ENCODE measurements at places on chromosomes 6 and 20.
A peak's percentile ranks its signal among the peaks of the same experiment; 100 is the strongest.

GRCh38 chr6:78153976-78154375 lies 501.1 kb downstream of the MEI4 start:
- no peak for DNase-seq

GRCh38 chr20:47496118-47496517 lies 5.6 kb upstream of the NCOA3 start:
- DNase-seq = no peak

DNA sequence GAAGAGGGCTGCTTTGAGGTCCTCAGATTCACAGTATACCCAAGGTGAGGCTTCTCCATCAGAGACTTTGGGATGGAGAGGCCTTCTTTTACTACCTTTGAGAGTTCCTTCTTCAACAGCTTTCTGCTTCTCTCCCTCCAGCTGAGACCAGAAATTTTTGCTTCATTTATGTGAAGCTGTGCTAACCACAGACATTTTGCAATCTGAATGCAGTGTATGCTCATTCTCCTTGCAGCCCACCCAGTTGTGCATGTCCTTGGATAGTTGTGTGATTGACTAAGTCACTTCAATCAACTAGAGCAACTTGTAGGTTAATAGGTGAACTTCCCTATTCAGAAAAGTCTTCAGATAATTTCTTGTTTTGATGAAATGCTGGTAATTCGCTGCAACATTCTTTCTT lies 20.1 kb downstream of the DCBLD1 start:
- no peak for DNase-seq

- DNase-seq = no peak
Measured at GRCh38 chr20:54356801-54357200, 118.6 kb upstream of the DOK5 start.

DNA sequence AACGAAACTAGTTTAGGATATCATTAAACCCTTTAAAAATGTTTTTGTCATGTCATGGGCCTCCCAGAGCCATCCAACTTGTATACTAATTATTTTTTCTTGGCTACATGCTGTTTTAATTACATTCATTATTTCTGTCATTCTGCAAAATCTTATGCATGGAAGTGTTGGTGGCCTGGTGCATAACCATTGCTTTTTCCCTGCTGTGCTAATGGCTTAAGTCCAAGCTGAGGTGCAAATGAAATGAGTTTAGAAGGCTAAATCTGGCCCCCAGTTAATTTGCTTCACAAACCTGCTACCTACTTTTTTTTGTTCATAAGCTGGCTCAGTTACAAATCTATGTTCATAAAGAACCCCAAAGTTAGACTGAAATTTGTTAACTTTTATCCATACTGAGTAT lies 1249.9 kb downstream of the EPHA7 start:
- DNase-seq = no peak

GRCh38 chr6:62283796-62284411 lies 2.1 kb downstream of the KHDRBS2 start:
- no peak for DNase-seq

- DNase-seq = no peak
Measured at GRCh38 chr20:59598625-59599310, 5.6 kb upstream of the PHACTR3 start.

- no peak for DNase-seq
Measured at GRCh38 chr6:100258752-100259151, 206.0 kb downstream of the SIM1 start.

- no peak for DNase-seq
Measured at GRCh38 chr20:2575682-2576081, 39.3 kb downstream of the TMC2 start.

DNA sequence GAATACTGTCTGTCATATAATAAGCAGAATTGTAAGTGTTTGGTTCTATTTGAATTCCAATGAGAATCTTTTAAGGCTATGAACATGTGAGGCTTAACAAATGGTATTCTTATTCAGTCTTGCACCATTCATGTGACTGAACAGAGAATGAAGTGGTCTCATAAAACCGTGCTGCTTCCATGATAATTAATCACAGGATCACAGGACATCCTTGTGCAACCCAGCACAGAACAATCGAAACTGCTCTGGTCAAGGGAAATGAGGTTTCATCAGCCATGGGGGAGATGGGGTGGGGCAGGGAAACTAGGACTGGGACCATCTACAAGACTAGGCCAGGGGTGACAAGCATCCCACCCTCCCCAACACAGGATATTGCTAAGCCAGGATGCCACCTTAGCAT lies 6.0 kb downstream of the PPIL6 start:
- no peak for DNase-seq

DNA sequence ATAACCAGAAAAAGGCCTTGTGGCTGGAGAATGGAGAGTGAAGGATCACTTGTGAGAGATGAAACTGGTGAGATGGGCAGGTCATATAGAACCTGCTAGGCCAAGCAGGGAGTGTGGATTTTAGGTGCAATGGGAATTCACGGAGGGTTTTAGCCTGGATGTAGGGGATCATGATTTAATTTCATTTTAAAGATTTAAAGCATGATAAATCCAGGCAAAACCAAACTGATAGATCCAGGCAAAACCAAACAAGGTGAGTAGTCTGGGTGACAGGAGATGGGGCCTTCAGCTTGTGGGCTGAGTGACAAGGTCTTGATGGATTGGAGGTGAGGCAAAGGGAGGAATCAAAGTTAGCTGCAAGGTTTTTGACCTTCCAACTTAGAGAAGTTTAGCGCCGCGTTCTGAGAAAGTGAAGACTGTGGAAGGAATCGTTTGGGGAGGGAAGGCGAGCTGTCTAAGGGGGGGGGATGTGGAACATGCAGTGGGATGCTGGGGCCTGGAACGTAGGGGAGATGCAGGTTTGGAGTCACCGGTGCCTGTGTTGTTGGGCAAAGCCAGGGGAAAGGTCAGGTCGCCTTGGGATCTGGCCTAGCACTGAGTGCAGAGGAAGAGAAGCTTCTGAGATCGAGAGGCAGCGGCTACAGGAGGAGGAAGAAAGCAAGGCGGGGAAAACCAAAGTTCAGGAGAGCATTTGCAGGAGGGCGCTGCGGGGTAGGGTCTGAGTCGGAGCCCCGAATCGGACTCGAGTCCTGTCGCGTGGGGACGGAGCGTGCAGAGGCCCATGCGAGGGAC lies 1.3 kb upstream of the PLCG1 start:
- DNase-seq = no peak

GRCh38 chr6:116672306-116672705 lies 3.7 kb upstream of the ZUP1 start:
- no peak for DNase-seq

GRCh38 chr6:144696610-144697368 lies 411.7 kb downstream of the UTRN start:
- no peak for DNase-seq

GRCh38 chr6:168934660-168935627 lies 318.7 kb downstream of the THBS2 start:
- no peak for DNase-seq

- no peak for DNase-seq
Measured at GRCh38 chr6:95578106-95578410, 723 bp downstream of the MANEA start.

- DNase-seq = no peak
Measured at GRCh38 chr6:3390698-3391097, 66.2 kb downstream of the SLC22A23 start.

DNA sequence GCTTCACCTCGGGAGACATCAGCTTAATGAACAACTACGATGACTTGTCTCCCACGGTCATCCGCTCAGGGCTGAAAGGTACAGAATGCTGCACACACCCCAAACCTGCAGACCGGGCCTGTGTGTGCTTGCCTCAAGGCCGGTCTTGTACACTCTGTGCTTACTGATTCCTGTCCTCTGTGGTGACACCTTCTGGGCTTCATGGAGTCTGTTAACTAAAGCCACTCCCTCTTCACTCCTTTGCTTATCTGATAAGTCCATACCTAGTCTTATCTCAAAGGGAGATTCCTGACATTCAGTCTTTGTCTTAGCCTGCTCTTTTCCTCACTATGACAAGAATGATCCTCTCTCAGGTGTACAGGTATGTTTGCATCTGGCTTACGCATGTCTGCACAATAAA lies 107.7 kb upstream of the TMEM181 start:
- DNase-seq = no peak

GRCh38 chr6:117226778-117227177 lies 38.6 kb upstream of the VGLL2 start:
- DNase-seq = no peak

GRCh38 chr20:57893366-57893999 lies 183.7 kb upstream of the PMEPA1 start:
- no peak for DNase-seq

- DNase-seq = no peak
Measured at GRCh38 chr6:3345836-3346235, 87.1 kb downstream of the PSMG4 start.

GRCh38 chr20:37151529-37151928 lies 27.6 kb upstream of the RPN2 start:
- no peak for DNase-seq

DNA sequence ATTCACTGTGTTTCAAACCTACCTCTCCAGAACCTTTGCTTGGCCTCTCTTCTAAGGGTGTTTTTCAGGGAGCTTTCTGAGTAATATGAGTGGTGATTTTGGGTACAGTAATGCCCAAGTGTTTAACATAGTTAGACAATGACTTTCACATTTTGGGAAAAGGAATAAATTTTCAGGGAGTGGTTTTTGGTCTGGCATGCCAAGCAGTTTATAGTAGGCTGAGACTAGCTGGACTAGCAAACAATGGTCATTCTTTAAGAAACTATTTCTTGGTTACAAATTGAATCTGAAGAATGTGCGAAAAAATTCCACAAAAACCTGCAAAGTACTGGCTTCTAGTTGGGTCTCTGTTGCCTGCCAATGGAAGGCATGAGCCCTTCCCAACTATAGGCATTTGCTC lies 15.4 kb downstream of the FNDC1 start:
- no peak for DNase-seq

GRCh38 chr6:14095437-14095836 lies 22.1 kb upstream of the CD83 start:
- no peak for DNase-seq

DNA sequence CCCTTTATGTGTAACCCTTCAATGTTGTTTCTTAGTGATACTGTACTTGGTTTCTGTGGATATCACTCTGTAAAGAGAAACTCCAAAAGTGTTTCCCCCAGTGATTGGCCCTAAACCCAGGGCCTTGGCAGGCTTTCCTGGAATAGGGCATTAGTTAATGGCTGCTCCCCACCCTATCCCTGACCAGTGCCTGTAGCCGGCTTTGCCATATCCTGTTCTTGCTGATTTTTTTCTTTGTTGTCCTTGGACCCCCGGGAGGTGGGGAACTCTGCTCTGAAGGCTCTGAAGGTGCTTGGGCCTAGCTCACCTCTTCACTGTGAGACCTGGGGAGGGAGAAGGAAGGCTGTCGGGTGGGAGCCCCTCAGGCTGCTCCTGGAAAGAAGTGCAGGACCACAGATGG lies 120.1 kb downstream of the TCP11 start:
- DNase-seq = no peak

DNA sequence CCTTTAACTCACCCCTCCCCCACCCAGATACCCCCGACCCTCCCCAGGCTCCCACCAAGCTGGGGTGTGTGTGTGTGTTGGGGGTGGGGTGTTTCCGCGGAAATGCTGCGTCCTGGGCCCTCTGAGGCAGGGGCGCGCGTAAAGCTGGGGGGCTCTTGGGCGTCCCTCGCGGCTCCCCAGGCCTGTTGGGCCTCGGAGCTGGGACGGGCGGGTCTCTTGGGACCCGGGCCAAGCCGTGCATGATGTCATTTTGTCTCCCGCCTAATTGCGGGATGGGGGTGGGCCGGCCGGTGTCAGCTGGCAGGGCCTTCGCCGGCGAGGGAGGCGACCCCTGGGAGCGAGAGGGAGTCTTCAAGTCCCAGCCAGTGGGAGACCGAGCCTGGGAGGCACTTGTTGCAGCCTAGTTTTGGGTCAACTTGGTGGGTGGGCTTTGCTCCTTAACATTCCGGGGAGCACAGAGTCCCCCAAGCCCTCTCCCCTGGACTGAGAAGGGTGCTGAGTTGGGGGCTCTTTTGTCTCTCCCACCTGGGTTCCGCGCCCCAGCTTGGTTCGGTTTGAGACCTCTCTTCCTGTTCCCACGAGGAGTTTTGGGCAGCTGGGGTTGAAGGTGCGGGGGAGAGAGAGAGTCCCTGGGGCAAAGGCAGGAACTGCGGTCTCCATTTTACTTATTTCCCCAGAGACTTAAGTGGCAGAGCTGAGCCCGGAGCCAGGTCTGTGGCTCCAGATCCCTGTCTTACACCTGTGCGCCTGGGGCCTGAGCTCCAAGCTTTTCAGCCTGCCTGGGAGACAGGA lies 623 bp downstream of the MYBL2 start:
- DNase-seq = no peak

GRCh38 chr6:12572896-12573827 lies 143.4 kb upstream of the PHACTR1 start:
- DNase-seq = no peak

GRCh38 chr6:28489366-28490204 lies 26.0 kb downstream of the GPX6 start:
- peak; percentile 75 for DNase-seq

- no peak for DNase-seq
Measured at GRCh38 chr6:90687775-90688380, 101.0 kb upstream of the MAP3K7 start.

DNA sequence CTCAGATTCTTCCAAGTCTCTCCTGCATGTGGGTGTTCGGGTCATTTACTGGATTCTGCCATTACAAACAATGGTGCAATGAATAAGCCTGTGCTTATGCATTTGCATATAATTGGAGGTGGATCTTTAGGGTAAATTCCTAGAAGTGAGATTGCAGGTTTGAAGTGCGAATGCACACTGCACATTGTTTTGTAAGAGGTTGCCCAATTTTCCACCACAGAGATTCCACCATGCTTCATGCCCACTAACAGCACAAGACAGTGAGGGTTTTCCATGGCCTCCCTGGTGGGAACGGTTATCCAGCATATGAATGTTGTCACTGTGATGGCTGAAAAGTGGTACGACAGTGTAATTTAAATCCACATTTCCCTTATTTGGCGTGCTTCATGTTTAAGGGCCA lies 178.8 kb upstream of the PMEPA1 start:
- no peak for DNase-seq

DNA sequence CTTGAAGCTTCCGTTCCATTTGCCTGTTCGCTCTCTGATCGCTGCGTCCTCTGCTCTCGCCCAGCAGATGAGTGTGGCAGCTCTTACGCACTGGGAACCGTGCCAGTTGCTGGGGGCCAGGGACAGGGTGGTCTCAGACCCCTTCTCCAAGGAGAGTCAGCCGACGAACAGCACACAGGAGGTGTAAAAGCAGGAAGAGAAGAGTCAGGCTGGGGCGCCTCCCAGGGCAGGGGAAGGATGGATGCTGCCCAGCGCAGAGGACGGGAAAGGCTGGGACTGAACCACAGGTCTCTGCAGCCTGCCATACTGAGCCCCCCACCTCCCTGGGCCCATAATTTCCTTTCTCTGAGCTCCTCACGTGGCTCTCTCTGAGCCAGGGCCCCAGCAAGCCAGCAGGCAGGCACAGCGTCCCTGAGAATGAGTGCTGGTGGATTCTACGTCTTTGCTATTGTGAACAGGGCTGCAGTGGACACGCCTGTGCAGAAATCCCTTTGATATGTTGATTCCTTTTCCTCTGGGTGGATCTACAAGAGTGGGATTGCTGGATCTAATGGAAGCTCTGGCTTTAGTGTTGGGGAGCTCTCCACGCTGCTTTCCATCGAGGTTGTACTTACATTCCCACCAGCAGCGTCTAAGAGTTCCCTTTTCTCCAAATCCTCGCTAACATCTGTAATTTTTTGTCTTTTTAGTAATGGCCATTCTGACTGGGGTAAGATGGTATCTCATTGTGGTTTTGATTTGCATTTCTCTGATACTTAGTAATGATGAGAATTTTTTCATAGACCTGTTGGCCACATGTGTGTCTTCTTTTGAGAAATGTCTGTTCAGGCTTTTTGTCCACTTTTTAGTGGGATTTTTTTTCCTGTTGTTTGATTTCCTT lies 104.1 kb downstream of the PSMB1 start:
- DNase-seq = no peak

- DNase-seq = no peak
Measured at GRCh38 chr6:117446861-117447260, 21.1 kb upstream of the ROS1 start.

Data from amniotic stem cell (primary cell).